ENCODE measurements at places on chromosomes 12 and 14.

DNA sequence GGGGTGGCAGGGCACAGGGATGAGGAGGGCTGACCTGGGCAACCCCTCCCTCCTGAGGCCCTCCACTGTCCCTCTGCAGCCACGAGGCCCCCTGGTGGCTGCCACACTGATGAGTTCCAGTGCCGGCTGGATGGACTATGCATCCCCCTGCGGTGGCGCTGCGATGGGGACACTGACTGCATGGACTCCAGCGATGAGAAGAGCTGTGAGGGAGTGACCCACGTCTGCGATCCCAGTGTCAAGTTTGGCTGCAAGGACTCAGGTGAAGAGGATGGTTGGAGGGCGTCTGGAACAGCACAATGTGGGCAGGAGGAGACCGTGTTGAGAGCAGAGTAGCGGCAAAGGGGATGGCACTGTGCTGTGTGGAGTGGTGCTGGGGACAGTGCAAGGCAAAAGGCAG is 25.7 kb upstream of the LRP1-AS start:
- no peak for DNase-seq

GRCh38 chr14:105940534-105941225 is 414.3 kb downstream of the TMEM121 start:
- DNase-seq: no peak

DNA sequence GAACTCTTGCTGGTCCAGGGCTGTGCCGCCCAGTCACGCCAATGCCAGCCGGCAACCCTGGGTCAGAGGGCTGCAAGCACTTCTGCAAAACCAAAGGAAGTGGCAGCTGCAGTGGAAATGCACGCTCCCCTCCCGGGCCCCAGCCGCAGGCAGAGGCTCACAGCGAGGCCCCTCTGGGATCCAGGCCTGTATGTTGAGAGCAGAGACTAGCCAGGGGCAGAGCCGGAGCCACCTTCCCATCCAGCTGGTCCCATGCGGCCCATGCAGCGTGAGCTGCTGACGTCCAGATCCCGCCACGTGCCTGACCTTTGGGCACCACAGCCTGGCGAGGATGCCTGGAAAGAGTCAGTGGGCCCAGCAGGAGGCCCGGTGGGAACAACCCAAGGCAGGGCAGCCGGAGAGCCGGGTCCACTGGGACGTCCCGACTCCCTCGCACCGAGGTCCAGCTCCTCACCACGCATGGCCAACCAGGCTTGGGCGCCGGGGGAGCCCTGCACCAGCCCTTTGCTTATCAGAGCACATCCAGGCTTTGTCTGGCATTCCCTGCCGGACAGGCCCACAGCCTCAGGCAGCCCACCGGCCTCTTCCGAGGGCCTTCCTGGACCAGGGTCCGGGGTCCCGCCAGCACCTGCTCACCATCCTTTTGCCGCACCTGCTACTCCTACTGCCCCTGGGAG is 4.3 kb downstream of the GPR132 start:
- no peak for DNase-seq

DNA sequence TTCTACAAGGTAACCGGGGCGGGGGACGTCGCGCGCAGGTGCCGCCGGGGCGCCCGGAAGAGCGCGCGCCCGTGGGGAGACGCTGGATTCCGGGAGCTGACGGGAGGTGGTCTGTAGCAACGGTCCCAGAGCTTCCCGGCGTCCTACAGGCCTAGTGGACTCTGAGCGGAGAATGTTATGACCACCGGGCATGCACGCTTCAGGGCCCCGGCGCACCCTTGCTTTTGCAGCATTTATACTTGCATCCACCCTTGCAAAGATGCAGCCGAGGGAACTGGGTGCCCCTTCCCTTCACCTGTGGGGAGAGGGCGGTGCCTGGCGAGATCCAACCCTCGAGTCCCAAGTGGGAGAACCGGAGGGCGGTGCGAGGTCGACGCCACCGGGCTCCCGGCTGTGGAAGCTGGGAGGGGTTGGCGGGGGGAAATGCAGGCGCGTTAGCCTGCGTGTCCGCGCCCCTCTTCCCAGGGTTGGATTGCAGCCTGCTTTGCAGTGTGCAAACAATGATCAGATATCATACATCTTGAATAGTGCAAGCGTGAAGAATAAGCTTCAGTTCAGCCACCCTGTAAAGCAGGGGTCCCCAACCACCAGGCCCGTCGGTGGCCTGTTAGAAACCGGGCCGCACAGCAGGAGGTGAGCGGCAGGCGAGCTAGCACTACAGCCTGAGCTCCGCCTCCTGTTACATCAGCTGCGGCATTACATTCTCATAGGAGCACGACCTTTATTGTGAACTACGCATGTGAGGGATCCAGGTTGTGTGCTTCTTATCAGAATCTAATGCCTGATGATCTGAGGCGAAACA is 576 bp downstream of the ERP29 start:
- DNase-seq: no peak

GRCh38 chr12:91958816-91959215 is 186.8 kb downstream of the BTG1 start:
- no peak for DNase-seq

GRCh38 chr12:132784580-132784979 is 22.9 kb upstream of the ANKLE2 start:
- DNase-seq: no peak

- no peak for DNase-seq
Measured at GRCh38 chr14:48963231-48963790, 622.9 kb downstream of the RPS29 start.

DNA sequence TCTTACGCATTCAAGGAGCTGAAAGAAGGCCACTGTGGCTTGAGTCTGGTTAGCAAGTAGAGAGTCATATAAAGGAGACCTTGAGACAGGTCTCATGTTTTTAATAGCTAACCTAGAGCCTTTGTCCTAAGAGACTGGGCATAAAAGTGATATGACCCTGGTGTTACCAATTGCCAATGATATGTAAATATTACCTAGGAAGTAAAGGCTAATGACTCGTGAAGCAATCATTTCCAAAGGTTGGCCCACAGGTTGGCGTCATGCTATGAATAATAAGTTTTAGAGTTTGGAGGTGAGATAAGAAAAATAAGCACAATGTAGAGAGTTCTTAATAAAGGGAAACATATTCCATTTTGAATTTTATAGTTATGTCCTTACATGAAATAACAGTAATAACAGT is 116.6 kb upstream of the PLEKHA5 start:
- no peak for DNase-seq

GRCh38 chr14:93654599-93654998 is 133.7 kb downstream of the PRIMA1 start:
- no peak for DNase-seq

DNA sequence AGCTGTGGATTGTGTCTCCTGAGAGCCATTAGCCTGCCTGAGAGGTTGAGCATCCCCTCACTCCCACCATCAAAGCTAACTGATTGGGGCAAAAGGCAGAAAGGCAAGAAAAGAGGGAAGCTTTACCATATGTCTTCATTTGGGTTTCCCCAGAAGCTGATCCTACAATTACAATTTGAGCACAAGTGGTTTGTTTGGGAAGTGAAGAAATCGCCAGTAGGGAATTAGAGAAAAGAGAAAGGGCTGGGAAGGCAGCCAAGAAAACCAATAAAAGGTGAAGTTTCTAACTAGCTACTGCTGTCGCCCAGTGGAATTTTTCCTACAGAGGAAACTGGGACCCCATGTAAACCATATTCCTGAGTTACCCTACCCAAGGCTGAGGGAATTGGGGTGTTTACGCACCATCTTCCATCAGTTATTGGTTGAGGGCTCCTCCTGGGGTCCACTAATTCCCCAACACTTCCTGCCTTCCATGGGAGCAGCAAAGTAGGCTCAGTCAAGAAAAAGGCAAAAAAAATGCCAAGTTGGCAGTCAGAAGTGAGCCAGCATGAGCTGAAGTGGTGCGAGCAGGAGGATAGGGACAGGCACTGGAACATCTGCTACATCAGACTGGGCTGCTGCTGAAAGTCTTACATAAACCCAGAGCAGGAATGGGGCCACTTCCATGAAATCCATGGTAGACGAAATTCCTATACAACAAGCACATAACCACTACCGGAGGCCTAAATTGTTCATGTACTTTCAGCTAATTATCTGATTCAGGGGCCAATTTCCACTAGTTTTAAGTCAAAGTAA is 17.3 kb downstream of the KCNK10 start:
- DNase-seq: no peak
